T-helper 22 cell (primary cell): ENCODE measurements at places on chromosomes 7 and 10.
A peak's percentile ranks its signal among the peaks of the same experiment; 100 is the strongest.

- DNase-seq: no peak
Observed at GRCh38 chr10:104253106-104253505, 1.6 kb upstream of the GSTO1 start.

DNA sequence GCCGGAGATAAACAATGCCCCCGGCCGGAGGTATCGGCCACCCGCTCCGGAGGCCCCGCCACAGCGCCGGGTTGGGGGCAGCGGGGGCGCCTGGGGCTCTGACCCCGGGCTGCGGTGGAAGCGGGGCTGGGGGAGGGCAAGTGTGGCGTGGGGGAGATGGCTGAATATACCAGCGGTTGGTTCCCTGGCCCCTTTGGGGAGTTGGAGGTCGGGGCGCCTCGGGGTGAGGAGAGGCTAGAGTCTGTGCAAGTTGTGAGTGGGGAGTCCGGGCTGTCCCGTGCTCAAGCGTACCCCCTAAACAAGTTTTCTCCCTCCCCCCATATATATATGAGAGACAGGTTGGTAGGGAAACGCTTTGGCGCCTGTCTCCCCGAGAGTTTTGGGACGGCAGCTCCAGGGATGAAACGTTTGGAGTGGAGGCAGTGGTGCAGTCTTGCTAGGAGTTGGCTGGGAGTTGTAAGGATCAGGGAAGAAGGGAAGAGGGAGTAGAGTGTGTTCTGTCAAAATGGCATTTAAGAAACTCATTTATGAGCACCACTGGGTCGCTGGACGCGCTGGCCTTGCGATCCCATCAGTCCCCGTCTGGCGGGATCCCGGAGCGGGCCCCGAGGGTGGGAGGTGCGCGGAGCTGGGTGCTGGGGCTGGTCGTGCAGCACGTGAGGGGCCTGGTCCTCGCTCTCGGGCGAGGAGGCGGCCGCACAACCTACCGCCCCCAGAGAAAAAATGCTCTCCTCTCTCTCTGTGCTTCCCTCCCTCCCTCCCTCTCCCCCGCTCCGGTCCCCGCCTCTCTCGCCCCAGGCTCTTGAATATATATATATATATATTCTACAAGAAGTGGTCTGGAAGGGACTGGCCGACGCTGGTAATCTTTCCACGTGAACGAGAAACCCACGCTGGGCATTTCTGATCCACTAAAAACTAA, 1.1 kb downstream of the TET1 start:
- no peak for DNase-seq

GRCh38 chr10:91672021-91672608, 39.2 kb upstream of the PPP1R3C start:
- no peak for DNase-seq

GRCh38 chr7:104779888-104780287, 234.1 kb upstream of the KMT2E start:
- no peak for DNase-seq

DNA sequence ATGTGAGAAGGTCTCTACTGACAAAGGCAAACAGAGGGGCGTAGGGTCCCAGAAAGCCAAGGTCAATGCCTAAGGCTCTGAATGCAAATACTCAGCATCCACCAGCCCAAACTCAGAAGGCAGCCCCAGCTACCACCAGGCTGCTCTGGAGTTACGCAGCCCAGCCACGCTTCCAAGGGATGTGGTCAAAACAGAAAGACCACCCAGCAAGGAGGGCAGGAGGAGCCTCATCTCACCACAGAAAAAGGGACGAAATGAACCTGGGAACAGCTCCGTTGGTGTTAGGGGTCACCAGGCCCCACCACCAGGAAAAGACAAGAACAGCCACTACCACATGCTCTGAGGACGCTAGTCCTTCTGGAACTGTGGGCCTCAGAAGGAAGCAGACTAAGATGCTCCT, 65.1 kb downstream of the CTBP2 start:
- no peak for DNase-seq

DNA sequence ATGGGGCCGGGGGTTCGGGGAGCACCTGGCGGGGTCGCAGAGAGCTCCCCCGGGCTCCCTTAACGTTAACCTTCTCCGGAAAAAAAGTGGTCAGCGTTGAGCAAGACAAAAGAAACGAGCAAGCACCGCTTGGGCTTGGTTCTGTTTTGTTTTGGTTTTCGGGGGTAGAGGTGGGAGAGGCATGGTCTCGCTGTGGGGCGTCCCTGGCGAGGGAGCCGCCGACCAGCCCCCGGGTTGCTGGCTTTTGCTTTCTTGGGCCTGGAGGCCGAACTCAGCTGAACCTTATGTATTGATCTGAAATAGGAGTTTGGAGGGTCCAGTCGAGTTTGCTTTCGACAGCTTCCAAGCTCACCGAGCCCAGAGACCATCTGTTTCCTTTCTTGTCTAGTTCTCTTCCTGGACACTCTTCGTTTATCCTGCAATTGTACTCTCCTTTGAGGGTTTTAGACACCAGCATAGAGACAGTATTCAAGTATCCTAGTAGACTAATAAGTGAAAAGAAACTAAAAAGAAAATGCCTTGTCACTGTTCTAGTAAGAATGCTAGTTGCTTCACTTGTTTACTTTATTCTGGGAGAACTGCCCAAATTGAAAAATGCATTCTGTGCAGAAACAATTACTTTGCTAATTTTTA, 980 bp downstream of the FHIP2A start:
- no peak for DNase-seq

GRCh38 chr10:69783515-69783914, 18.2 kb upstream of the COL13A1 start:
- DNase-seq: no peak

- DNase-seq: no peak
Observed at GRCh38 chr7:12596225-12596790, 25.8 kb downstream of the SCIN start.

- DNase-seq: no peak
Observed at GRCh38 chr10:93437946-93438612, 44.1 kb downstream of the MYOF start.

- no peak for DNase-seq
Observed at GRCh38 chr7:75575488-75576121, 83.5 kb downstream of the SPDYE5 start.

- no peak for DNase-seq
Observed at GRCh38 chr7:101287032-101287431, 34.6 kb downstream of the IFT22 start.

DNA sequence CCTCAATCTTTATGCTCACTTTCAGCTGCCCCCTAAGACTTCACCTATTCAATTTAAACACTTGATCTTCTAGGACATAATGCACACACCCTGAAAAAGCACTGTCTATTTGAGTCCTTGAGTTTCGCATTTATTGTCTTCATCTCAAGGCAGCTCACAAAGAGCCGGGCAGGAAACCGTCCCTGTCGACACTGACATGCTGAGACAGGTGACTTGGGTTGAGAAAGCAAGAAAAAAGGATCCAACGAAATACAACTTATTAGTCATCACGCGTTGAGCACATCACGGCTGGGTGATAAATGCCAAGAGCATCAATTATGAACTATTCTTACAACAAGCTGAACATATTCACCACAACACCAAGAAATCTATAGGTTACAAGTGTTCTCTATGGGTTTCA, 91.1 kb downstream of the CALN1 start:
- DNase-seq: no peak

DNA sequence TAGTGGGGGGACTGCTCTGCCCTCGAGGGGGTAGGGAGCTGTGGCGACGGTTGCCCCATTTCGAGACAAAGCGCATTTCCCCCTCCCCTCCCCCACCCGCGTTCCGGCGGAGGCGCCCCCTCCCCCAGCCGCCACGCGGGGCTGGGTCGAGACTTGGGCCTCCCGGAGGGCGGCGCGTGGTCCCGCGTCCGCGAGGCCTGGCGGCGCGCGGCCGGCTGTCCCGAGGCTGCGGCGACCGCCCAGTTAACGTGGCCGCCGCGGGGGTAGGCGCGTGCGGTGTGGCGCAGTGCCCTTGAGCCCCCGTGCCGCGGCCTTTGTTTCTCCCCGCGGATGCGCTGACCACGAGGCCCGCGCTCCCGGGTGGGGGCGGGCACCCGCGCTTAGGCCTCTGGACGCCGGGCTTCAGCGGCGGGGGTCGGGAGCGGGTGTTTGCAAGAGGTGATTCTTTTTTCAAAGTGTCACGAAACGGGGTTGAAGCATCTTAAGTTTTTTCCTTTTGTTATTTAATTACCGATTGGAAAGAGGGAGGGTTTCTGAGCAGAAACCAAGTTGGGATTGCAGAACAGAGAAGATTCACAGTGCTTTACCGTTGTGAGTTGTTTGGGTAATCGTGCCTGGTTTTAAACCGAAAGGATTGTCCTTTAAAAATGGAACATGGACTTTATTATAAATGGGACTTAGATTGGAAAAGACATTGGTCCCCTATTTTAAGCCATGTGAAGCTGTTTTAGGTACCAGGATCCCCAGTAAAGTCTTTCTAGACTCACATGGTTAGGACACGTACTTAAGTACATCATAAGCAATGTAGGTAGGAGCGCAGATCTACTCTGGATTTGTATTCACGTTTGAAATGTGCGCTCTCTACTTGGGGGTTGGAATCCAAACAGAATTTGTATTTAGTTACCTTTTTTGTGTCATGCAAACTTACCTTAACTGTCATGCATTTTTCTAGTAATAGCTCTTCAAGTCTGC, 760 bp downstream of the CBX3 start:
- DNase-seq: peak; percentile 24

- no peak for DNase-seq
Observed at GRCh38 chr7:88091988-88092675, 127.7 kb downstream of the SRI start.

DNA sequence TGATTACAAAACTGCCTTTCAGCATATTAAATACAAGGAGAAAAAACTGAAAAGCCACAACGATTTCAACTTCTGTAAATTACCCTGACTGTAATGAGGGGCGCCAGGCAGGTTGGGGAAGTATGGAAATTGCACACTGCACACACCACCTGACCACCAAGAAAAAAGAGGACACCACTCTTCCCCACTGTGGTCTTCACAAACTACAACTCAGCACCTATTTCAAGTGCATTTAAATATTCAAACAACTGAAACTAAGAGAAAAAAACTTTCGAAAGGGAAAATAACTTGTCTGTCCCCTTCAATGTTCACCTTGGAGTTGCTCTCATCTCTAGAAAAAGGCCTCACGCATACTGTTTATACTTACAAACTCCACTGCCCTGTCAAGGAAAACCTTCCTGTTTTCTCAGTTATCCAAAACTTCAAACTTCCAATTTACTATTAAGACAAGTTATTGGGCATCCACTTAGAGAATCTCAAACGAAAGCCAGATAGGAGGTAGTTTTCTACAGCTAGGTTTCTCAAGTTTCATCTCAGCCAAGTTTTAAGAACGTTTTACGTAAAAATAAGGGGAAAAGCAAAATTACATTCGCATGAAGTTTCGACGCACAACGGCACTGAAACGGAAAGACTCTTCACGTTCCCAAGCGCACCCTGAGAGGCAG, 1.4 kb downstream of the LARP4B start:
- DNase-seq: no peak

GRCh38 chr10:119347181-119347974, 140.0 kb downstream of the GRK5 start:
- no peak for DNase-seq

DNA sequence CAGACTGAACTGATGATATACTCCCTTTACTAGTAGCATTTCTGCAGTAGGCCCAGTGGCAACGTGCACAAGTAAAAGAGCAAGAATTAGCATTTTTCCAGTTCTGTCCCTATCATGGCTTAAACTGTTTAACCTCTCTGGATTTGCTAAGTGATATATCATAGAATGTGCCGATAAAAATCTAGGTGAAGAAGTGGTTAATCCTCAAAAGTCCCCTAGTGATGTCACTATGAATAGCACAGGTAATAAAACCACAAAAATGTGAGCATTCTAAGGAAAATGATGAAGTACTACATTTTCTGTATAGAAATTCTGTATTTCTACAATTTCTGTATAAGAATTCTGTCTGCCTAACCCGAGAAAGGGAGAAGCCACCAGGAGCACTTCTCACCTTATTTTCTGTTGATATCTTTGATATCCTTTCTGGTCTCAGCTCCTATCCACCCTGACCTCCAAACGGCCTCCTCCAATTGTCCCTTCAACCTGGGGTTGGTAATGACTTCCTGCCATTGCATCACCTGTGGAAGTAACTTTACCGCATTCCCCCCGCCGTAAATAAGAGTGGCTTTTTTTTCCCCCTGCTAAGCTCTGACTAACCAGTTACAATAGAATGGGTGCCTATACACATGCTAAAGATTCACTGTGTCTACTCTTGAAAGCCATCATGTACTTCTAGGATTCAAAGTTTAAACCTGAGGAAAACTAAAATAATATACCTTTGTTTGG, 155.9 kb upstream of the ASAH2 start:
- no peak for DNase-seq

GRCh38 chr10:12561720-12562119, 212.4 kb downstream of the CAMK1D start:
- DNase-seq: no peak

DNA sequence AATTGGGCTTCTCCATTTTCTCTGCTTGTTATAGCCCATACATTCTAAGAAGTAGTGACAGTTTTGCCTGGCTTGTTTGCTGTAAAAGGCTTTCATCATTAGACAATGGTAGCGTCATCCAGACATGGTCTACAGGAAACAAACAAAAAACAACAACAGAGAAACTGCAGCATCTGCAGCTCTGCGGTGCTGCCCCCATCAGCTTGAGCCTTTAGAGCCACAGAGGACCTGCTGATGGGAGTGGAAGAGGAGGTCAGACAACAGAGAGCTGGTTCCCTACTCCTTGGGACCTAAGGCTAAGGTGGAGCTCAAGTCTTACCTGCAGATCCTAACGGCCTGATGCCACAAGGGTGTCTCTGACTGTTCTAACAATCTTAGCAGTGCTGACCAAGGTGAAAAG, 3.1 kb downstream of the INA start:
- no peak for DNase-seq

GRCh38 chr7:128177768-128178550, 63.1 kb upstream of the LEP start:
- DNase-seq: no peak

GRCh38 chr10:3510741-3511140, 274.3 kb downstream of the KLF6 start:
- no peak for DNase-seq

GRCh38 chr7:118312051-118312450, 87.5 kb downstream of the ANKRD7 start:
- no peak for DNase-seq

GRCh38 chr10:119270762-119271366, 63.5 kb downstream of the GRK5 start:
- peak; percentile 53 for DNase-seq

DNA sequence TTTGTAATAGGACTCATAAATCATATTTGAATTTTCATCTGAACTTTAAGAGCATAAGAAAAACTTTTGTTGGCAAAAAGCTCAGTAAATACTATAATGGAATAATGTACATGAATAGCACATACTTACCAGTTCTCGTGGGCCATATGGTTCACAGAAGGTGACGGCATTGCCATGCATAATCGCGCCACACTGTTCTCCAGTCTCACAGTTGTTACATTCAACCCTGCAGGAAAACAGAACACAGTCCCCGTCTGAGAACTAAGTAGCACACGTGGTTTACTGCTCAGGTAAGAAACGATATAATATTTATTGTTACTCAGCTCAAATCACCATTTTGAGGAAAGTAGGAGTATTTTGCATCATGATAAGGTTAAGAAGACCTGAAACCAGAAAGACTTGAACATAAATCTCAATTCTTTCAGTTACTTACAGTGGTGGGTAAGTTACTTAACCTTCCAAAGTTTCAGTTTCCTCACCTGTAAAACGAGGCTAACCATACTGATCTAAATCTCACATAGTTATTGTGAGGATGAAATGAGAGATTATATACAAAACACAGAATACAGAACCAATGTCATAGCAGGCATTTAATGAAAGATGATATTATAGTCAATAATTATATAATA, 261.4 kb downstream of the RELN start:
- no peak for DNase-seq
